Stimulated activated CD4-positive, alpha-beta T cell treated with anti-CD3 and anti-CD28 coated beads, Interleukin-15, amount 100 ng/mL, for 48 hours (primary cell): ENCODE measurements at places on chromosomes 3 and 15.

- no peak for DNase-seq
These were observed 25.8 kb downstream of the LRTM1 start for GRCh38 chr3:54901906-54902685.

GRCh38 chr15:76368122-76368621, 31.6 kb downstream of the ISL2 start:
- no peak for DNase-seq

GRCh38 chr3:177069514-177070329, 127.6 kb downstream of the TBL1XR1 start:
- no peak for DNase-seq

DNA sequence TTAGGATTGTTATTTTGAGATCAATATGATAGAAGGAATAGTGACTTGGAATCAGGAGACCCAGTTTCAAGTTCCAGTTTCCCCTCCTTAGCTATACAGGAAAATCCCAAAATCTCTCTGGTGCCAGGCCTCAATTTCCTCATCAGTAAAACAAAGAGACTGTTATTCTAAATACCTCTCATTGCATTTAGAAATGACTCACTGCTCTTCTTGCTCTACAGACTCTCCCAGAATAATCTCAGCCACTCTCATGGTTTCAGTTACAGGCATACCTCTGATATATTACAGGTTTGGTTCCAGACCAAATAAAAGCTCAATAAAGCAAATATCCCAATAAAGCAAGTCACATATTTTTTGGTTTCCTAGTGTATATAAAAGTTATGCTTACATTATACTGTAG, 28.3 kb downstream of the IMPG2 start:
- DNase-seq, result no peak

- DNase-seq, result no peak
These were observed 6.0 kb downstream of the PRC1 start for GRCh38 chr15:90988296-90988695.

DNA sequence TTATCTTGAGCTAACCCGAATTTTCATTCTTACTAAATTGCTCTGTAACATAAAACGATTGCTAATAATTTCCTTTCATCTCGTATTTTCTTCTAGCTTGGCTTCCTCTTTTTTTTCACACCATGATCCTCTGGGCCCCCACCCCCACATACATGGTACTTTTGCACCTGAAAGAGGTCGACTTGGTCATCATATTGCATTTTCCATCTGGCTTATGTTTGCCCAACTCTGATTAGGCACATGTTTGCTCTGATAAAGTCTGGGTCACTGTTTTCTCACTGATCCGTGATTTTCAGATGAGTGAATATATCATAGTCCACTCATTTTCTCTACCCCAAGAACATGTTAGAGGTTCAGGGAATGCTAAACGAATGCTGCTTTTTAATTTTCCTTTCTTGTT, 49.5 kb downstream of the ARRDC4 start:
- DNase-seq, result no peak

- DNase-seq, result no peak
These were observed 155.3 kb upstream of the MEF2A start for GRCh38 chr15:99410477-99410876.

GRCh38 chr15:63178034-63178433, 11.4 kb upstream of the RAB8B start:
- DNase-seq, result no peak

GRCh38 chr3:52846432-52846965, 11.7 kb upstream of the MUSTN1 start:
- DNase-seq, result no peak

GRCh38 chr3:24390169-24391130, 104.2 kb downstream of the THRB start:
- DNase-seq, result no peak

- DNase-seq, result no peak
These were observed 8.0 kb upstream of the CCDC13 start for GRCh38 chr3:42780892-42781700.

DNA sequence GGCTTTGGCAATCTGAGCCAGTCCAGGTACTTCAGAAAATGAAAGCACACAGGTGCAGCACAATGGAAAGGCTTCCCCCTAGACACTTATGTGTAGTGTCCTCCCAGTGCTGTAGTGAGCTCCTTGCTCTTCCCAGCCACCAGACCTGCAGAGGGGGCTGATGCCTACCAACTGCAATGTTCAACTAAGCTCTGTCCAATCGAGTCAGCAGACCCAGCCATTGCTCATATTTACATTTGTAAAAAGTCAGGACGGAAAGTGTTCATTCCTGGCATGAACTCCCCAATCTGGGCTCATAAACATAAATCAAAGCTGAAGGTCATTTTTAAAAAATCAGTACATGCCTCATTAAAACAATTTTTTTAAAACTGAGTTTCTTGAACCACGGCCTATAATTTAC, 73.0 kb downstream of the FOXP1 start:
- no peak for DNase-seq

DNA sequence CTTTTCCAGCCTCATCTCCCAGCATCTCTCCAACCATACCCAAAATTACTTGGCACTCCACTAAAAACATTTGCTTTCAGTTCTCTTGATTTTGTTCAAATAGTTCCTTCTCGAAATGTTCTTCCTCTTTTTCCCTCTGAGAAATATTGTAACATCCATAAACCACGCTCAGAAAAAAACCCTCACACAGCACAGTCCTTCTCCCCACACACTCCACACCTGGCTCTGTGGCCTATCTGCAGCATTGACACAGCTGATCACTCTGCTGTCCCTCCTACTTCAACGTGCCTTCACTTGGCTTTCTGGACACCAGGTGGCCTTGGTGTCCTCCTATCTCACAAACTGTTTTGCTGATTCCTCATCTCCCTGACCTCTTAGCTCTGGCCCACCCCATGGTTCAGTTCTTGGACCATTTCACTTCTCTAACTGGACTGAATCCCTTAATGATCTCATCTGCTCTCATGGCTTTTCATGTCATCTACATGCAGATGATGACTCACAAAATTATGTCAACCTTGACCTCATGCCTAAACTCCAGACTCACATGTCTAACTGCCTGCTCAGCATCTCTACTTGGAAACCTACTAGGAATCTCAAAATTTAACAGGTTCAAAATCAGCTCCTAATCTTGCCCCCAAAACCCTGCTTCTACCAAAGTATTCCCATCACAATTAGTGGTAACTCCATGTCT, 93.3 kb downstream of the TRIM42 start:
- DNase-seq, result no peak

- DNase-seq, result no peak
These were observed 485.2 kb upstream of the PROK2 start for GRCh38 chr3:72270072-72270681.

DNA sequence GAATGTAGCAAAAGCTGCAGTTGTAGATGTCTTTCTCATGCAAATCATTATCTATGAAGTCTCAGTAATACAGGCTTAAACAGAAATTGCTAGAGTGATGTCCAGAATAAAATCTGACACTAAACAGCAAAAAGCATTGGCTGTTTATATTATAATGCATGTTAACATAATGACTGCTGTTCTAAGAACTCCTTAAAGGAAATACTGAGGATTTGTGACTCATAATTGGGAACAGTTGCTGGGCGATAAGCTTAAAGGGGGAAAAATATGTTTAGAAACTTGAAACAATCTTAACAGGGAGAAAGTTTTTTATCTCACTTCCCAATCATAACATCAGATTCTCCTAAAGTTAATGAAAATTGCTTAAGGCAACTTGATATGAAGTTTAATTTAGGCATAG, 17.5 kb downstream of the TIPARP start:
- no peak for DNase-seq

DNA sequence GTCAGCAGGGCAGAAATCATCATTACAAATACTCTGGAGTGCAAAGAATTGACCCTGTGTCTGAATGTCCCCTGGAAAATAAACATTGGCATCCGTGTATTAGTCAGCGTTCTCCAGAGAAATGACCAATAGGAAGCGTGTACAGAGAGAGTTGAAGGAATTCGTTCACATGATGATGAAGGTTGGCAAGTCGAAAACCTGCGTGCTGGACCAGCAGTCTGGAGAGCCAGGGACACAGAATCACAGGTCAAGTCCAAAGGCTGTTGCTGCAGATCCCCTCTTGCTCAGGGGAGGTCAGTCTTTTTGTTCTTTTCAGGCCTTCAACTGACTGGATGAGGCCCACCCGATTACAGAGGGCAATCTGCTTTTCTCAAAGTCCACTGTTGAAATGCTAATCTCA, 16.6 kb downstream of the GP9 start:
- no peak for DNase-seq

- DNase-seq, result no peak
These were observed 127.7 kb downstream of the MTHFS start for GRCh38 chr15:79769069-79769481.

- no peak for DNase-seq
These were observed 167.1 kb downstream of the OXSM start for GRCh38 chr3:25957026-25957425.

GRCh38 chr3:45915518-45916231, 27.6 kb upstream of the CXCR6 start:
- peak; percentile 70 for DNase-seq

GRCh38 chr3:13644341-13645117, 95.6 kb downstream of the FBLN2 start:
- no peak for DNase-seq

DNA sequence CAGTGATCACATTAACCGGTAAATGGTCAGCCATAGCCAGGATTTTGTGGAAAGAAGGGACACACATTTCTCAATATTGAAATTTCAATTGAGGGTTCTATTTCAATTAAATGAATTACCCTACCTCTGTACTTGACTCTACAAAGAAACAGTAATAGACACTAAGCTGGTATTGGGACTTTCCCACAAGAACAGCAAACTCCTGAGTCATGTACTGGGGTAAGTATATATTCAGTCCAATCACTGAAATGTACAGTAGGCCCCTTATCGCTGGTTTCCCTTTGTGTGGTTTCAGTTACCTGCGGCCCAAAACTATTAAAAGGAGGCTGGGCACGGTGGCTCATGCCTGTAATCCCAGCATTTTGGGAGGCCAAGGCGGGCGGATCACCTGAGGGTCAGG, 17.6 kb downstream of the ASB14 start:
- no peak for DNase-seq

DNA sequence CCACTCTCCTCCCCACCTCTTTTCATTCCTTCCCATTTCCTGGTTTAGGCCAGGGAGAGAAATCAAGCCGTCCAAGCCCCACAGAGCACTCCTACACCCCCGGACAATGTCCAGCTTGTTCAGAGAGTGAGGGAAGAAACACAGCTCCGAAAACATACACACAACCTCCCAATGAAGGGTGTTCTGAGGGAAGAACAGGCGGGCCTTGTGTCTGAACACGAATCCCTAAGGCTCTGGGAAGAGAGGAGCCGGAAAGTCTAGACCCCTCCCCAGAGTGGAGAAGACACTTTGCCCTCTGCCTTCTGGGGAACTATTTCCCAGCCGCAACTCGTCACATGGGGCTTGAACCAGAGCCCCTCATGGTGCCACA, 30.5 kb downstream of the ACAN start:
- no peak for DNase-seq

- DNase-seq, result peak; percentile 41
These were observed 255.7 kb downstream of the MBNL1 start for GRCh38 chr3:152524198-152525140.

DNA sequence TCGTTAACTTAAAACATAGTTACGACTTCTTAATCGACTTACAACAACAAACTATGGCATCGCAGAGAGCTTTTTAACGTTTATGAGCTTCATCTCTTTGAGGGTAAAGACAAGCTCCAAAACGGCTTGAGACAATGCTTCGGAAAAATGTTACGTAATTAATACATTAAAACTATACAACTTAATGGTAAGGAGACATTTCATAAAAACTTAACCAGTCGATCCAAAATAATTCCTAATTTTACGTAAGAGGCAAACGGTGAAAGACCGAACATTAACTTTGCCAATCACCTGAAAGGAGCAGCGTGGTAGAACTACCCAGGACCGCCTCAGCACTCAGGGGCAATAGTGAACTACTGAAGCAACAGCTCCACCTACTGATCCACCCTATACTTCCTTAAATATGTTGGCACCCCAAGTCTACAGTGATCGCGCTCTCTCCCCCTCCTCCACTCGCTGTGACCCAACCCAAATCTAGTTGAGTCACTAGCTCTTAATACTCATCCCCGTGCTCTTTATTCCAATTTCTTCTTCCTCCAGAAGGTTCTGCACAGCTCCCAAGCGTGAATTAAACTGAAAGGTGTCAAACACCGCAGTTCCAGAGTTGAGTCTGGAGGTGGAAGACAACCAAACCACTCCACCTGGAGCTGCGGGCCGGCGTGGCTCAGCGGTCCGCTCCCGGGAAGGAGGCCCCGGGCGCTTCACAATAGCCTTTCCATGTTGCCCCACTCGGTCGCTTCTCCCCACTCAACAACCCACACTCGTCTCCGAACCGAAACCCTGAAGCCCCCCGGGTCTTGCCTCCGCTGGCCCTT, 901 bp downstream of the NAA50 start:
- peak; percentile 70 for DNase-seq

DNA sequence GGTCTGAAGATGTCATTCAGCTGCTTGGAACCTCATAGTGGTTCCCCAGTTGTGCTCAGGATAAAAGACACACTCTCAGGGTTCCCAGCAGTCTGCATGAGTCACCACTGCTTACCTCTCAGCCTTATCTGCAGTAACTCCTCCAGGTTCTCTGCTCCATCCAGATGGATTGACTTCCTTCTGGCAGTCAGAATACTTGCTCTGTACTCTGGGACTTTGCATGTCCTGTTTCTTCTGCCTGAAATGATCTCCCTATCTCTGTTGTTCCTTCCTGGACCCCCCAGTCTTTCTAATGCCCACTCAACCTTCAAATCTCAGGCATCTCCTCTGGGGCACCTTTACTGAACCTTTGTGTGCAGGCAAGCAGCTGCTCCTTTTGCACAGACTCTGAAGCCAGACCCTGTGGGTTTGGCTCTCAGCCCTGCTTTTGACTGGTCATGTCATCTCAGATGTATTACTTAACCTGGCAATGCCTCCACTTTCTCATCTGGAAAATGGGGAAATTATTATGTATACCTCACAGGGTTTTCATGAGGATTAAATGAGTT, 38.4 kb downstream of the ITPR1 start:
- DNase-seq, result no peak

DNA sequence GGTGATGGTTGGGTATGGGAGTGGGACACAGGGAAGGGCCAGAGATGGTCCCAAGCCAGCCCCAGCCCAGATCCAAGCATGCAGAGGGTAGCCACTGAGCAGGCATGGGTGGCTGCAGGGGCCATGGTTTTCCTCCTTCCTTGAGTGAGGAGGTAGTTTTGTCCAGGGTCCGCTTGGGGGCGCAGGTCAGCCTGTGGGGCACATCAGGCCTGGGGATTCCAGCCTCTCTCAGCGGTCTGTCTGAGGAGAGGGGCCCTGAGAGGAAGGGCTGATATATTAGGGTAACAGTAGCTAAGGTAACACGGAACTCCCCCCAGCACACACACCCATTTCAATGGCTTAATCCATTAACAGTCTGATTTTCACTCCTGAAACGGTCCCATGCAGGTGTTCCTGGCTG, 22.7 kb upstream of the LCTL start:
- DNase-seq, result no peak

DNA sequence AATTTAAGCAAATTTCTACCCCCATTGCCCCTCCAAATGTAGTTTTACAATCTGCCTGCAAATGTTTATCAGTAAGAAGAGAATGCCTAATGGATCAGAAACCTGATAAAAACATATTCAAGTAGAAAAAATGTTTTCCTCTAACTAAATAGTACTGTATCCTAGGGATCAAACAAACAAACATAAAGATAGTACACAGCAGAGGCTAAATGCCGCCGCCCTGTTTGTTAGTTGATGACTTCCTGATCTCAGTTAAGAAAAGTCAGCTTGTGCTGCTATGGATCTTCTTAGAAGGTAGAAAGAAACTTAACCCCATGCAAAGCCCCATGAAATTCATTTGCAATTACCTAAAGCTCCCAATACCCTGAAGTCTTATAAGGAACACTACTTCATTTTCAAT, 387.3 kb upstream of the THBS1 start:
- DNase-seq, result no peak

- no peak for DNase-seq
These were observed 6.1 kb upstream of the AP2M1 start for GRCh38 chr3:184168363-184169120.
